ENCODE measurements at places on chromosomes 4 and X.

DNA sequence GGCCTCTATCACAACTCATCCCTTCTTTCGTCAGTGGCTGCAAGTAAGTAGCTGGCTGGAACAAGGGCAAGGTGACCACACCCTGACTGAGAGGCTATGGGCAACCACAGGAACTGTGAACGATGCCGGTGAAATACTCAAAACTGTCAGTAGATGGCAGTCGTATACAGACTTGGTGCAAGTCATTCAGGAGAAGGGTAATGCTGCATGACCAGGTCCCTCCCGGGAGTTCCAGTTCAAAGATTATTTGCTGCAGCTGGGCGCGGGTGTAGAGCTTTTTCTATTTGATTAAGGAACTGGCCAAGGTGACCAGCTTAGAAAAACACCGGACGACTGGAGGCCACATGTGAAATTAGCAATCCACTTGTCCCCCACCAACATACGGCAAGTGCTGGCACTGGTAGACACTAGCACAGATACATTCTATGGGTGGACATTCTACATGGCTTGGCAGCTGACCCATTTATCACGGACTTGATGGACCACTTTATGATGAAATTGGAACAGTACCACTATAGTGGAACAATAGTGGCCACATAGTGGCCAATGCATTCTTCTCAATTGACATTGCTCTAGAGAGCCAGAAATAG lies 726.6 kb downstream of the TRAM1L1 start:
- peak; percentile 49 for DNase-seq

- DNase-seq: no peak
Observed at GRCh38 chr4:145720656-145721055, 40.7 kb downstream of the C4orf51 start.

DNA sequence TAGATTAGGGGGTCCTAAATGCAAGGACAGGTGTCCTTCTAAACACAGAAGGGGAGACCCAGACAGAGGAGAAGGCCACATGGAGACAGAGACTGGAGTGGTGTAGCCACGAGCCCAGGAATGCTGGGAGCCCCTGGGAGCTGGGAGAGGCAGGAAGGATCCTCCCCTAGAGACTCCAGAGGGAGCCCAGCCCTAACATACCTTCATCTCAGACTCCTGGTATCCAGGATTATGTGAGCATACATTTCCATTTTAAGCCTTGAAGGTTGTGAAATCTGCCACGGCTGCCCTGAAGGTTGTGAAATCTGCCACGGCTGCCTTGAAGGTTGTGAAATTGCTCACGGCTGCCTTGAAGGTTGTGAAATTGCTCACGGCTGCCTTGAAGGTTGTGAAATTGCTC lies 148.4 kb downstream of the ASMT start:
- DNase-seq: peak; percentile 17

GRCh38 chr4:5029447-5029846 lies 10.2 kb upstream of the CYTL1 start:
- no peak for DNase-seq

All from NCI-H226 (cell line).